ENCODE measurements at places on chromosomes 5 and 9.

DNA sequence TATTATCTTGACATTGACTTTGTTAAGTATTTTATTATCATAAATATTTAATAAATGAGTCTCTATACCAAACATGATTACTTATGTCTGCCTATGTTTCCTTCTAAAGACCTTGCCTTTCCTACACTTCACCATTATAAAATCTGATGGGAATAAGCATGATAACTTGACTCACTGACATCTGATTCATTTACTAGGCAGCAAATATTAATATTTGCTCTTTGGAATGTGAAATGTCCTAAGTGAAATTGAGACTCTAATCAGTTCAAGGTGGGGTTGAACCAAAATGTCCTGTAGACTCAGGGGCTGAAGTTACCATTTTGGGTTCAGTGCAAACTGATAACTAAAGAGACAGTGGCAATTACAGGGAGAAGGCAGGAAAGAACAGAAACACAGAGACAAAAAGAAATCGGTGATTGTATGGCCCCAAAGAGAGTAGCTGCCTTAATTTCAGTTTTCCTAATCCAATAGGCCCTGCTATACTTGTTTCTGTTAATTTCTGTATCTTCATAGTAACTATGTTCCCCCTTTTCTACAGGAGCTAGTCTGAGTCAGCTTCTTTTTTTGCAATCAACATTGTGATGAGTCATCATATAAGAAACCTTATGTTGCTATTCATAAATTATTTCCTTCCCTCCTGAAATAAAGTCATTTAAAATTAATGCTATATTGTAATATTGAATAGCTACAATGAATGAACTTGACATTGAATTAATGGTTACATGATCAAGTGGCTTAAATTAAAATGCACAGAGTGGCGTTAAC is 296.8 kb downstream of the PDE4D start:
- DNase-seq: no peak

- DNase-seq: no peak
Measured at GRCh38 chr5:6261668-6262067, 116.7 kb downstream of the MED10 start.

- no peak for DNase-seq
Measured at GRCh38 chr5:65451436-65451835, 30.3 kb downstream of the ADAMTS6 start.

- no peak for DNase-seq
Measured at GRCh38 chr9:97629156-97629555, 4.0 kb downstream of the TSTD2 start.

DNA sequence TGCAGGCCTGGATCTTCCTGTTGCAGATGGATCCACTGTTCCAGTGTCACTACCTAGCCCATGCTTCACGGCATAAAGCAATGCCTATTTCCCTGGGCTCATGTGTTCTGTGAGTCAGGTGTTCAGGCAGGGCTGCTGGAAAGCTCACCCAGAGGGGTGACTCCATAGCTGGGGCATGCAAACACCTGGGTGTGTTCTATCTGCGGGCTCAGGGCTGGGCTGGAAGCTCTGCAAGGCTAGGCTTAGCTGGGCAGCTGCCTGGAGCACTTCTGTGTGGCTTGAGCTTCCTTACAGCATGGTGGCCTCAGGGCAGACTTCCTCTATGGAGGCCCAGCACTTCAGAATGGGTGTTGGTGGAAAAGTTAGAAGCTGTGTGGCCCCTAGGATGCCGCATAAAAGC is 139.9 kb downstream of the GADD45G start:
- no peak for DNase-seq

DNA sequence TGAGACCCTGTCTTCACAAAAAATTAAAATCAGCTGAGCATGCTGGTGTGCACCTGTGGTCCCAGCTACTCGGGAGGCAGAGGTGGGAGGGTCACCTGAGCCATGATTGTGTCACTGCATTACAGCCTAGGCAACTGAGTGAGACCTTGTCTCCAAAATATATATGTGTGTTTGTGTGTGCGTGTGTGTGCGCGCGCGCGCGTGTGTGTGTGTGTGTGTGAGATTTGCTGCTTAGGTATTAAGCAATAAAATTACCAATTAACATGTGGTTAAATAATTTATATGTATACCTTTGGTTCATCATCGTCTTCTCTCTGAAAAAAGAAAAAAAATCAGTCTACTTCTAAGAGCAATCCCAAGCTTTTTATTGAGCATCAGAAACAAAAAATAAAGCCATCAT is 86.0 kb upstream of the FSD1L start:
- DNase-seq: no peak

- peak; percentile 57 for DNase-seq
Measured at GRCh38 chr9:96420468-96421219, 2.5 kb upstream of the ZNF367 start.

DNA sequence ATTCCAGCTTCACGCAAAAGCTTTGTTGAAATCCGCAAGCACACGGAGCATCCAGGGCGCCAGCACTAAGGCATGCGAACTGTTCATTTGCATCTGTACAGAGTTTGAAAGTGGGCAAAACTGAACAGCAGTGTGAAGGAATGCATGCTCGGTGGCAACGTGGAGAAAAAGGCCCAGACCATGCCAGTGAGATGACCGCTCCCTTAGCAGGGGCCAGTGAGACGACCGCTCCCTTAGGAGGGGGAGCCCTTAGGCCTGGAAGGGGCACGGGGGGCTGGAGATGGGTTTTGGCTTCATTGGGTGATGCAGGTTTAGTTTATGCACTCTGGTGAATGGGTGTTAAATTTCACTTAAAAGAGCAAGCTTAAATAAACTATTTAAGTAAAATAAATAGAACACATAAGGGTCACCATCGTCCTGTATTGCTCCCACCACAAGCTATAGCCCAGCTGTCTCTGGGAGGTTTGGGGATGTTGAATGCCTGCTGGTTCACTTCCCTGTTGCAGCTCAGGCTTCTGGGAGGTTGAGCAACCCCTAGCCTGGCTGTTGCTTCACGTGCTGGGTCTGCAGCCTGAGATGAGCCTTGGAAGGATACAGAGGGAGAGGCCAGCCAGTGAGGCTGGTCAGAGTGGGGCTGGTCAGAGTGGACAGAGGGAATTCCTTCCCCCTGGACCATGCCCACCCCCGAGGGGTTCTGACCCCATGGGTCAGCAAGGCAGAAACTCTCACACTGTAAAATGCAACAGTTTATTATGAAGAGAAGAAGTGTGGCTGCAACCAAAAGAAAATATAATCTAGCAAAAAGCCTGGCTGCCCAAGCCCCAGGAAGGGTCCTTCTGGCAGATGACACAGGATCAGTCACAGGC is 4.6 kb upstream of the FCN1 start:
- DNase-seq: no peak

GRCh38 chr9:87343816-87344430 is 153.7 kb upstream of the DAPK1 start:
- no peak for DNase-seq

- no peak for DNase-seq
Measured at GRCh38 chr5:15499528-15500324, at the start of gene FBXL7. Gene FBXL7, plus strand, starts transcription at chr5:15500180.

DNA sequence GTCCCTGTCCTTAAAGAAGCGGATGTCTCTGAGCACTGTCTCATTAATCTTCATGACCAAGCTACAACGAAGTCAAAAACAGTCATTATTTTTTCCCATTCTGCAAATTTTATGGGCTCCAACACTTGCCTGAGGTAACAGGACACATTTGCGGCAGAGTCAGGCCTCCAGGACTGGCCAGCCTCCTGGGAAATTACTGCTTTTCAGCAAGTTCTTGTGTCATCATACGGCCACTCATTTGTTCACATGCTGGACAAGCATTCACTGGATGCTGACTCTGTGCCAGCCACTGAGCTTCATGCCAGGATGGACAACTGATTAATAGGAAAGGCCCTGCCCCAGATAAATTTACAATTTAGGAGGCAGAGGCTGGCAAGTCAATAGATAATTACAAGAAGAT is 305.7 kb downstream of the ACTL7B start:
- no peak for DNase-seq

GRCh38 chr9:83441390-83441789 is 96.8 kb downstream of the FRMD3 start:
- no peak for DNase-seq

GRCh38 chr5:5544094-5544663 is 121.7 kb downstream of the ICE1 start:
- DNase-seq: no peak

GRCh38 chr9:80143899-80144298 is 572.1 kb downstream of the TLE4 start:
- DNase-seq: no peak

- DNase-seq: peak; percentile 80
Measured at GRCh38 chr5:56814963-56815657, at the start of gene MAP3K1. Gene MAP3K1, plus strand, starts transcription at chr5:56815549. Its CDS starts 25 bp downstream, at chr5:56815574.

Data from activated CD8-positive, alpha-beta memory T cell treated with anti-CD3 and anti-CD28 coated beads, Interleukin-2, amount 10 ng/mL, durations not matched to agents 7 days and 5 days (primary cell).